ENCODE measurements at places on chromosomes 4 and X.

- no peak for DNase-seq
These were observed 41.3 kb downstream of the RHOH start for GRCh38 chr4:40238008-40238699.

DNA sequence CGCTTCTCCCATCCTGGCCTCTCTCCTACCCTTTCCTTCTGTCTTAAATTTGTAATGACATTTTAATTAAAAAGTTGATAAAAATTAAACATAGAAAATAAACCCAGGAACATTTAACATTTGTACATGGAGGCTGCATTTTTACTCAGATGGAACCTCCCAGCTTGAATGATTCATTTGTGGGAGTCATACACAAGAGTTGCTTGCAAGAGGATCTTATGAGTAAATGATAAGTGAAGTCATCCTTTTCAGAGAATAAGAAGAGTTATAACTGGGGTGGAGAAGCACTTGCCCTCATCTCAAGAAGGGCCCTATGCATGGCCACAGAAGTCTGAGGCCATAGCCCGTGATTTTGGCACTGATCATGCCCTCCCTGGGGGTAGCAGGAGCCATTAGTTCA lies 482.9 kb upstream of the BOD1L1 start:
- no peak for DNase-seq

DNA sequence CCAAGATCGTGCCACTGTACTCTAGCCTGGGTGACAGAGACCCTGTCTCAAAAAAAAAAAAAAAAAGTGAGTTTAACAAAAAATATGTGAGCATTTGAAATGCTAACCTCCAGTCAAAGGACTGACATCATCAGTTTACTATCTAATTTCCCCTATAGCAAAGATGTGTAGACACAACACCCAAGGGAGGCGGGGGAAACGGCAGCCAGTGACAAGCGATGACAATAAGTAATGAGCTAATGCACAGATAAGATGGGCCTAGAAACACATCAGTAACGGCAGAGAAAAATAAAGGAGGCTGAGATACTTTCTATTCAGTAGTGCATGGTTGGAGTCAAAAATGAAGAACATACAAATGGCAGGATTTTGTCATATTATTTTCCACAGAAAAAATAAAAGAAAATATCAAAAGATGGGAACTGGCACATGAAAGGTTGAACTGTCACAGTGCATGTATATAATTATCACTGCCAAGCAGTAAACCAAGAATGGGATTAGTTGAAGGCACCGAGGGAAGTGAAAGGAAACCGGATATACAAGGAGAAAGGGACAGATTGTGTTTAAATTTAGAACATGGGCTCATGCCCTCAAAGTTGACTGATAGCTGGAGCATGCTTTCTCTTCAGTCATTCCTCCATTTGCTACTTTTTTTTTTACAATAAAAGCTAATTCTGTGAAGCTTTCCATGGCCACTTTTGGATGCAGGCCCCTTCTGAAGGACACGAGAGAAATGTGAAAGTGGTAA lies 41.8 kb downstream of the IGFBP7 start:
- DNase-seq = no peak

DNA sequence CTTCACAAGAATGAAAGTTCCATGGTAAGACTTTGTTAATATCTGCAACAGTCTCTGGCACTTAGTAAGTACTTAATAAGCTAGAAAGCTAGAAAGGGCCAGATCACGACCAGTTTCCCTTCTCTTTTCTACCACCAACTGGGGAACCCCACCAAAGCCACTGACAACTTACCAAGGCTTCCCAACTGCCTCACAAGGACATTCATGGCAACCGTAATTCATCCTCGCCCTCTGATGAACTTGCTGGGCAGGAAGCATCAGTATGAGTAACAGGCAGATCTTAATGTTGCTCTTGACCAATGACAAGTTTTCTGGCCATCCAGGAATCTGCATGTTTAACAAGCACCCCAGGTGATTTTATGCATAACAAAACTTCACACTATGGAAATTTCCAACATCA lies 23.2 kb upstream of the ZCCHC13 start:
- DNase-seq = no peak

DNA sequence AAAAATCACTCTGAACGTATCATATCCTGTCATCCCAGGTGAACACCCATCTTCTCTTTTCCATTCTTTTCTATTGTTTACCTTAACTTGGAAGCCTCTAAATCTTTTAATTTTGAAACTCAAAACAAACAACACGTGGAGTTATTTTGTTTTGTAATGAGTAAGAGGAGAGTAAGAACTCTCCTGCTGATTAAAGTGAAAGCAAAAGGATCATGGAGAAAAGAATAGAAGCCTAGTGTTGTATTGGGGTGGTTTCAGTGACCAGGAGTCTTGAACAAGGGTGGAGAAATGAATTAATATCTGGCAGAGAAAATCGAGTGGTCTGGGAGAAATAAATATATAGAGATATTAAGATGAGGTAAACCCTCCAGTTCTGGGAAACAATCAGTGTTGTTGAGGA lies 237.4 kb upstream of the UGT8 start:
- no peak for DNase-seq

Data from activated T-cell treated with anti-CD3 and anti-CD28 coated beads for 4 hours (primary cell).